A673 (cell line): ENCODE measurements at places on chromosomes 2 and 18. TPM values are rescaled to one million over a fixed set of nuclear protein-coding genes. Genes with fewer than 3 reads are reported as not detected.

- no peaks in the 10 kb centered on the region for H3K4me1 ChIP-seq
- no peak overlapping the region for H3K4me3 ChIP-seq
- H3K27ac ChIP-seq, result no peak overlapping the region
- no peak for DNase-seq
- no peaks in the 10 kb centered on the region for H3K27me3 ChIP-seq
Observed at GRCh38 chr2:225030203-225030602, 12.1 kb downstream of the DOCK10 start.

- no peak for DNase-seq
- no peaks in the 10 kb centered on the region for H3K4me1 ChIP-seq
- no peaks in the 10 kb centered on the region for H3K36me3 ChIP-seq
Observed at GRCh38 chr18:33470216-33470615, 29.7 kb upstream of the CCDC178 start.

MC4R gene
- not detected in 2 replicates for total RNA-seq

DNA sequence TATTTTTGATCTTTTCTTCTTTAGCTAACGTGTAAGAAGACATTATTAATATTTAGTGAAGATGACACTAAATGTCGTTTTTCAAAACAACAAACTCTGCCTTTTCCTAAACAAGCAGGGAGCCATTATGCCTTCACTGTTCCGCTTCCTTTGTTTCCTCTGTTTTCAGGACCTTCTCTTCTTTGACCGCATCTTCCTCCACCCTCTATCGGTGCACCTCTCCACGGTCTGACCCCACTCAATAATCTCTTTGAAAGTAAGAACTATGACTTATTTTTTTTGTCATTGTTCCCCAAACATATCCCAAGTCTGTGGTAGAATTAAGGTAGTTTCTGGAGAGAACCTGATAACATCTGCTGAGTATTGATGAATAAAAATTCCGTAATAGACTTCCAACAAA is 5.8 kb upstream of the SCN1A start:
- DNase-seq, result no peak
- H3K4me3 ChIP-seq, result no peak overlapping the region
- peaks cover 3% of the 10 kb centered on the region for H3K4me1 ChIP-seq

DNA sequence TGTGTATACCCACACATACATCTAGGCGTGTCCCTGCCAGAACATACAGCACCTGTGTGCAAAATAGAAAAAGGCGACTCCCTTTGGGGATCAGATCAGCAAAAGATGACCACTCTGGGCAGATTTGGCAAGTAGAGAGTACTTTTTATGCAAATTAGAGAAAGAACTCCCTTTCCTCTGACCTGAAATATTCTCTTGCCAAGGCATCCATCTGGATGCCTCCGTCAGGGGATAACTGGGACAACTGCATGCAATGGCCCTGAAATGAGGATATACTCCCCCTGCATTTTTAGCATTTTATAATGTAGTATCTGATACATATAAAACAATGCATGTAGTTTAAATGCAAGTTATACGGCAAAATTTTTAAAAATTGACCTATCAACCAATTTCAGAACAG is 247.7 kb downstream of the ICOS start:
- no peak overlapping the region for H3K4me3 ChIP-seq
- no peak overlapping the region for H3K27ac ChIP-seq
- DNase-seq, result no peak
- H3K4me1 ChIP-seq, result peaks cover 26% of the 10 kb centered on the region
- no peaks in the 10 kb centered on the region for H3K36me3 ChIP-seq

DNA sequence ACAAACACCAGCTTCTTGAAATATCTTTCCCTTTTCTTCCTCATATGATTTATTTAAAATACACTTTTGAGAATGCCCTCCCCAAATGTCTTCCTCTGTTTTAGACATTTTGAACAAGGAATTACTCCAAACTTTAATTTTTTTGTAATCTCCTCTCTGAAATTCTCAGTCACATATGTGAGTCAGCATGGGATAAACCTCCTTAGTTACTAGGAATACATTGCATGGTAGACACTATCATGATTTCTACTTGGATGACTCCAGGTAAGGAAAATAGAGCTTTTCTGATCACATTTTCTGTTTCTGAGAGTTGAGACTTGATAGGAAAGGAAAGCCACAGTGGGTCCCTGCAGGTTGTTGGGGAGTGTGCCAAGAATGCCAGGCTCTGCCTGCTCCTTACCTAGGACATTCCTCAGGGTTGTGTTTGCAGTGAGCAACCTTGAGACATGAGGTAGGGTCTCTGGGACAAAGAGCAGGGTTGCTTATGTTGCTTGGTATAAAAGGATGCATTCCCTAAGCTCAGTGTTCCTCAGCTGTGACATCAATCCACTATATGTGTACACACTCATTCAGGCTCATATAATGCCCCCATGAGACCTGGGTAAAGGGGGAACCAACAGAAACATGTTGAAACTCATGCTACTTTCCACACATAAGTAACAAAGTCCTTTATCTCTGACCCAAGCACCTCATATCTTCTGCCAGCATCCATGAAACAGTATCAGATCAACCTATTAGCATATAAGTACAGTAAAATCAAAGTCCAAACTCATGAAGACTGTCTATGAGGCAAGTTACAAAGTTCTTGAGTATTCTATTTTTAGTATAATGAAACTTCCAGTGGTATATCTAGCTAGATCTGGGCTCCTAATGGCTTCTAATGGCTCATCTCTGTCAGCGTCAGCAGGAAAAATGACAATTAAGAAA is 112.8 kb upstream of the SCN1A start:
- H3K27me3 ChIP-seq, result no peaks in the 10 kb centered on the region
- H3K4me1 ChIP-seq, result no peaks in the 10 kb centered on the region
- no peak for DNase-seq
- no peak overlapping the region for H3K4me3 ChIP-seq
- H3K27ac ChIP-seq, result no peak overlapping the region

- H3K36me3 ChIP-seq, result peaks cover 55% of the 10 kb centered on the region
- H3K27me3 ChIP-seq, result no peaks in the 10 kb centered on the region
- no peak overlapping the region for H3K27ac ChIP-seq
- no peak for DNase-seq
- peaks cover 3% of the 10 kb centered on the region for H3K4me1 ChIP-seq
- H3K4me3 ChIP-seq, result no peak overlapping the region
Observed at GRCh38 chr2:206149330-206149729, 9.9 kb downstream of the NDUFS1 start.

- DNase-seq, result no peak
- no peaks in the 10 kb centered on the region for H3K36me3 ChIP-seq
- no peak overlapping the region for H3K27ac ChIP-seq
Observed at GRCh38 chr18:59661891-59662701, 35.1 kb downstream of the CCBE1 start.

- no peaks in the 10 kb centered on the region for H3K36me3 ChIP-seq
- no peaks in the 10 kb centered on the region for H3K4me1 ChIP-seq
- no peak overlapping the region for H3K4me3 ChIP-seq
- DNase-seq, result no peak
- H3K27ac ChIP-seq, result no peak overlapping the region
- H3K27me3 ChIP-seq, result no peaks in the 10 kb centered on the region
Observed at GRCh38 chr2:228747483-228747882, 523.6 kb downstream of the PID1 start.

POTEI gene
- total RNA-seq, result not detected in 2 replicates

GRCh38 chr18:24516261-24516660 is 55.8 kb downstream of the HRH4 start:
- DNase-seq, result no peak
- no peak overlapping the region for H3K27ac ChIP-seq
- no peaks in the 10 kb centered on the region for H3K4me1 ChIP-seq

ZNF385B gene
- not detected in 2 replicates for total RNA-seq

FZD7 gene
- 14.1 and 15.1 TPM in 2 replicates for total RNA-seq

- H3K36me3 ChIP-seq, result no peaks in the 10 kb centered on the region
- H3K4me3 ChIP-seq, result no peak overlapping the region
- peaks cover 5% of the 10 kb centered on the region for H3K4me1 ChIP-seq
Observed at GRCh38 chr2:162091325-162092007, 17.5 kb upstream of the DPP4 start.

- peaks cover 52% of the 10 kb centered on the region for H3K36me3 ChIP-seq
Observed at GRCh38 chr2:151297882-151298281, 8.4 kb upstream of the NMI start.

KYNU gene
- 0.44 and 2.5 TPM in 2 replicates for total RNA-seq

DNA sequence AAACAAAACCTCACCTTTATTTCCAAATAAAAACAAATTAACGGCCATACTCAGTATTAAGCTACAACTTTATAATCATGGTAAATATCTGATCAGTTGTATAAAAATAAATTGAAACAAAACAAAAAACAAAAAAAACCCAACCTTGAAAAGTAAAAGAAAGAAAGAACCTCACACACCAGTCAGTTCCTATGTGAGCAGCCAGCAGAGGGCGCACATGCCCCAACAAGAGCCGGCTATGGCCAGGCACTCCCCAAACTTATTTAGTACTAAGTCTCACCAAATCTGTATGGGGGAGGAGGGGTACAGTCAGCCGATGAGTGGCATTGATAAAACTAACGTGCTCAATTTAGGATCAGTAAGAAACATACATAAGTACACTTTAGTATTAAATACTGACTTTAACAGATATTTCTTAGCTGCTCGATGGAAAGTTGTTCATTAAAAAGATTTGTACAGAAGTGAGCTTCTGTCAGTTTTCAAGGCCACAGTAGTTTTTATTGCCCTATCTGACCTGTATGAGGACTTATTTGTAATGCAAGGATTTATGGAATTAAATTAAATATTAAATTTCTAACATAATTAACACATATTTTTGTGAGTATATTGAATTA is 172.6 kb downstream of the TCF4 start:
- H3K27me3 ChIP-seq, result no peaks in the 10 kb centered on the region
- no peak overlapping the region for H3K4me3 ChIP-seq
- H3K4me1 ChIP-seq, result peaks cover 72% of the 10 kb centered on the region
- peak; percentile 87 for DNase-seq
- H3K27ac ChIP-seq, result no peak overlapping the region

GRCh38 chr2:41321351-41321750 is 726.5 kb upstream of the PKDCC start:
- H3K27me3 ChIP-seq, result no peaks in the 10 kb centered on the region
- no peaks in the 10 kb centered on the region for H3K36me3 ChIP-seq
- H3K4me3 ChIP-seq, result no peak overlapping the region
- DNase-seq, result no peak

- no peak for DNase-seq
- no peaks in the 10 kb centered on the region for H3K36me3 ChIP-seq
- no peak overlapping the region for H3K27ac ChIP-seq
- no peaks in the 10 kb centered on the region for H3K4me1 ChIP-seq
- H3K4me3 ChIP-seq, result no peak overlapping the region
Observed at GRCh38 chr2:216803791-216804190, 56.1 kb downstream of the TNP1 start.

DNA sequence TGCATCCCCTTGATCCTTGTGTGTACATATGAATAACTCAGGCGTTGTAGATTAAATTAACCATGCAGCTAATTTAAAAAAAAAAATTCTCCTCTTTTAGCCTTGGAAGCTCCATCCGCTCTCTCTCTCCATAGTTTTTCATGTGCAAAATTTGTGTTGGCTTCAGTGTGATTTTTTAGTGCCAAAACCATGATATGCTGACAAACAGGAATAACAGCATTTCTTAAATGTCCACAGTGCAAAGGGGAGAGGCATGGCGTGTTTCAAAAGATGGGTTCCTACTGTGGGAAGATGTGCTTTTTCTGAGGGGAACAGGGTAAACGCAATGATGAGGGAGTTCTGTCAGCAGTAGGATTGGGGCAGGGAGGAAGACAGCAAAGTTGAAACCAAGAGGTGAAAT is 247.0 kb downstream of the ICOS start:
- H3K4me3 ChIP-seq, result no peak overlapping the region
- no peak overlapping the region for H3K27ac ChIP-seq
- H3K36me3 ChIP-seq, result no peaks in the 10 kb centered on the region
- H3K27me3 ChIP-seq, result no peaks in the 10 kb centered on the region
- no peak for DNase-seq

PROKR1 gene
- 15.7 and 19.6 TPM in 2 replicates for total RNA-seq

ALK gene
- 10.8 and 14.7 TPM in 2 replicates for total RNA-seq

SLC4A5 gene
- 0.94 and 1.8 TPM in 2 replicates for total RNA-seq

DNA sequence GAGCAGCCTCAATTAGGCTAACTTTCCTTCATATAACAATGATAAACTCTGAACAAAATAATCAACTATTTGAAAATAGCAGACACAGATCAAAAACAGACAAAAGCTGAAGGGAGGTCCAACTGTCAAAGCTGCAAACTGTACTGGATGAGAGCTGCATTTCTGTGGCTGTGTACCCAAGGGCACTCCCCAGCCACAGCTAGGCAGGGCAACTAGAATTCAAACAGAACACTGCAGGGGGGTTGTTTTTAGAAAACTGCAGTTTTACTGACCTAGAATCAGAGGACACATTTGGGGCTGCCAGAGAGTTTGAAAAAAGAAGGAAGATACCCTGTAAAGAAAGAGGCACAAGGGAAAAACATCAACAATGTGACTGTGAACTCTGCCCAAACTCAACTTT is 56.8 kb downstream of the SMAD2 start:
- H3K4me1 ChIP-seq, result no peaks in the 10 kb centered on the region
- H3K4me3 ChIP-seq, result no peak overlapping the region
- H3K27ac ChIP-seq, result no peak overlapping the region
- no peaks in the 10 kb centered on the region for H3K36me3 ChIP-seq
- H3K27me3 ChIP-seq, result no peaks in the 10 kb centered on the region
- no peak for DNase-seq

- no peaks in the 10 kb centered on the region for H3K36me3 ChIP-seq
- H3K27me3 ChIP-seq, result no peaks in the 10 kb centered on the region
- no peaks in the 10 kb centered on the region for H3K4me1 ChIP-seq
- no peak overlapping the region for H3K4me3 ChIP-seq
- no peak overlapping the region for H3K27ac ChIP-seq
- peak; percentile 28 for DNase-seq
Observed at GRCh38 chr2:27710640-27711430, 47.1 kb downstream of the SLC4A1AP start.
